ENCODE measurements at places on chromosomes 13 and 19.

- no peak for DNase-seq
Measured at GRCh38 chr19:18269070-18269723, 5.1 kb downstream of the IQCN start.

GRCh38 chr19:49916839-49917733, 11.9 kb upstream of the ATF5 start:
- DNase-seq = no peak

GRCh38 chr13:79407349-79407979, 1.4 kb upstream of the RBM26 start:
- no peak for DNase-seq

DNA sequence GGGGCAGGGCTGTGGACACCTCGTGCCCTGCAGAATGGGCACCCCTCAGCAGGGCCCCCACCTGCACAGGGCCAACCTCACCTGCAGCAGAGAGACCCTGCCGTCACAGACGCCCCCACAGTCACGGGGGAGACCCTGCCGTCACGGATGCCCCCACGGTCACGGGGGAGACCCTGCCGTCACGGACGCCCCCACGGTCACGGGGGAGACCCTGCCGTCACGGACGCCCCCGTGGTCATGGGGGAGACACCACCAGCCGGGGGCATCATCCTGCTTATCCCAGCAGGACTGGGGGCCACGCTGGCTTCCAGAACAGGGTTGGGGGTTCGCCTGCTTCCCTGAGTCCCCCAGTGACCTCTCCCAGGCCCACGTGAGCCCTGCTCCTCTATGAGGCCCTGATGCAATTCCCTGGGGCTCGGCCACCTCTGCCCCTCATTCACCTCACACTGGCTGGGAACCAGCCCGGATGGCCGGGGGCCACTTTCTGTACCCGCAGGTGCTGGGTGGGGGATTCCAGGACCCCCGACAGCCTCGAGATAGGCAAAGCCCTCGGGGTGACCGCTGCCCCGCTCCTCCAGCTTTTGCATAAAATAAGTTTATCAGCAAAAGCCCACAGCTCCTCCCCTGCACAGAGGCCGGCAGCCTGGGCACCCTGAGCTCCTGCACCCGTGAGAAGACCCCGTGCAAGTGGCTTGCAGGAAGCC, 23.6 kb downstream of the SBNO2 start:
- DNase-seq = no peak

DNA sequence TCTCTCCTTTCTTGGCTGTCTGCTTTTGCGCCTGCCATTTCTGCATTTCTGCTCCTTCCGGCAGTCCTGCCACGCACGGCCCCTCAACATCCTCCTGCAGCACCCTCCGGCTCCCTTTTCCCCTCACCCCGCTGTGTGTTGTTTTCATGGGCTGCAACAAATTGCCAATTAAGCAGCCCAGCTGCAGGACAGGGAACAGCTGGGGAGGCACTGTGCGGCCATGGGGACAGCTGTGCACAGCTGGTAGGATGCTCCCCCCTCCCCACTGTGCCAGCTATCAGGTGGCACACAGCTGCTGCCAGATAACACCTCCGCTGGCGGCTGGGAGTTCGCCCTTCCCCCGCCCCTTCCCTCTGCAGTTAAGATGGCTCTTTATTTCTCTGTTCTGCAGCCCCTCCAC, 25.4 kb downstream of the LYL1 start:
- DNase-seq = no peak
